Suppressor macrophage (primary cell): ENCODE measurements at places on chromosomes 2 and 18.

DNA sequence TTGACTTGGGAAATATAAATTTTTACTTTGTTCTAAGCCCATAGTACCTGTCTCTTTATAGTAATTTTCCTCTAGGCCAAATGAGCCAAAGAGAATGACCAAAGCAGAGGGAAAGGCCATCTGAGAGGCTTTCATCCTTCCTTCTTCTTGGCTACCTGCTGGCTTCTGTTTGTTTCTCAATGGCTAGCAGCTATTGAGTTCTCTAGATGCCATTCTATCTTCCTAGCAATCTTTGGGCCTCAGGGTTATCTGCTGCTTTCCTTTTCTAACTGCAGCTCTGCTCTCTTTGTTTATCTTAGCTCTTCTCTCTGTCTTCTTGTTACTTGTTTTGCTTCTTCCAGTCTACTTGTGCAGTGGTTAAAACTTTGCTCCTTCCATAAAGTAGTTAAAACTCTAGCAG is 601.1 kb upstream of the NRXN1 start:
- no peak for DNase-seq

- no peak for DNase-seq
These were observed 29.4 kb downstream of the POU3F3 start for GRCh38 chr2:104883357-104883756.

GRCh38 chr2:85926931-85927661 is 38.3 kb upstream of the ST3GAL5 start:
- DNase-seq = peak; percentile 30

DNA sequence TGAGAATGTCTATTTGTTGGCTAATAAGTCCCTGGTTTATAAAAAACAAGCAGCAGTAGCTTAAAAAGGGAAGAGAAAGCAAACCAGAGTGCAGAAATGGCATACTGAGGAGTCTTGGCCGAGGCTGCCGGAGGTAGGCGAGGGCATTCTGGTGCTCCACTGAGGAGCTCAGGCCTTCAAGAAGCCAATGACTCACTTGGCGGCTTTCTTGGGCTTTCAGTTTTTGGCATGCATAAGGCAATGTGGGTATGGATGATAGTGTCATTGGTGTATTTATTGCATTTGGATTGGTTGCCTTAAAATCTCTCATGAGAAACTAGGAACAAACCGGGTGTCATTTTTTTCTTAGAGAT is 119.6 kb upstream of the ARL5A start:
- peak; percentile 88 for DNase-seq

DNA sequence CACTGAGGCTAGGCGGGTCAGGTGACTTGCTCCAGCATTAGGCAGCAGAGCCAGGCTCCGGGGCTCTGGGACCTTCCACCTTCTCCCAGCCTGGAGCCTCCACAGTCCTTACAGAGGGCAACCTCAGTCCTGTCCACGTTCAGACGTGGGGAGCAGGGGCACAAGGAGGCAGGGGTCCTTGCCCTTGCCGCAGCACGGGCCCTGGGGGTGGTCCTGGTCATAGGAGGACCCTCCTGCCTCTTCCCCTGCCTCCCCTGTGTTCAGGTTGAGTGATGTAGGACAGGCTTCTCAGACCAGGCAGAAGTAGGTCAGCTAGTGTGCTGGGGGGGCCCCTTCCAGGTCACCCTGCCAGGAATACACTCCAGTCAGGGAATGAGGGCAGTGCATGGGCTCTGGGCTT is 5.4 kb upstream of the ARHGEF4 start:
- no peak for DNase-seq

GRCh38 chr2:117127680-117128079 is 686.8 kb upstream of the DDX18 start:
- no peak for DNase-seq

DNA sequence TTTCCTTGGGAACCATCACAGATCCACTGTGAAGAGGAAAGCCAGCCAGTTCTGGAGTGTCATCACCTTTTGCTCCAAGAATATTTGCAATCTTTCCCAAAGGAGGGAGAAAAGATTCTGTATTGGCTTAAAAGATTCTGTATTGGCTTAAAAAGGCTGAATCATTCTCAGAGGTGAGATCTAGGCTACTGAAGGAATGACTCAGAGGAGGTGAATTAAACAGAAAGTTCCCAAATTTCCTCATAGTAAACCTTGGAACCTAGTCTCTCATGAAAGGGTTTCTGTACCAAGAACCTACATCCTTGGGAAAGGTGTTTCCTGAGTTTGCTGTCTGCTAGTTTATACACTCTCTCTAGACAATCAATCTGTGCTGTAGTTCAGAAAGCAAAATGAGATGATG is 34.1 kb upstream of the GRB14 start:
- no peak for DNase-seq

GRCh38 chr2:30234180-30234971 is 3.0 kb downstream of the LBH start:
- DNase-seq = no peak

DNA sequence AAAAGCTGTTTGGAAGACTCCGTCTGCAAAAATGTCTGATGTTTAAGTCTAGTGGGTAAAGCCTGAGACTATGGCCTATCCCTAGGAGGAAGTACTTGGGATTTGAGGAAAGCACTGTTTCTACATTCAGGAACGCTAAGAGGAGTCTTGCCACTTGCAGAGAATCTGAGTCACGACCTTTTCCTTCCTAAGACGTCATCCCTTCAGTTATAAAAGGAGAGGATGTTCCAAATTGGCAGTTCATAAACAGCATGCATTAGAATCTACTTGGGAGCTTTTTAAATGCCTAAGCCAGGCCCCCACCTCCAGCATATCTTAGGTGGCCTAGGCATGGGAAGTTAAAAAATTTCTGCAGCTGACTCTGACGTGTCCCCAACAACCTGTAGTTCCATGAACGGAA is 125.9 kb downstream of the TTC32 start:
- DNase-seq = no peak

GRCh38 chr2:68745006-68745405 is 10.4 kb downstream of the ARHGAP25 start:
- DNase-seq = peak; percentile 77
